ENCODE measurements at places on chromosomes 2 and 18. TPM values are rescaled to one million over a fixed set of nuclear protein-coding genes. Genes with fewer than 3 reads are reported as not detected.

The MPP4 gene
- 1.3 TPM for total RNA-seq

The NCKAP5 gene
- 10.0 TPM for total RNA-seq

The POTEC gene
- not detected for total RNA-seq

The ACOXL gene
- total RNA-seq, result not detected

The SCN2A gene
- not detected for total RNA-seq

The OTX1 gene
- 0.58 TPM for total RNA-seq

- no peak for DNase-seq
Observed at GRCh38 chr18:47531717-47532116, 280.3 kb upstream of the SKOR2 start.

- no peak for DNase-seq
Observed at GRCh38 chr2:120629241-120629895, 106.3 kb upstream of the GLI2 start.

- DNase-seq, result peak; percentile 59
Observed at GRCh38 chr2:33219850-33220275, 256.6 kb upstream of the RASGRP3 start.

GRCh38 chr2:197847651-197848401 is 43.4 kb downstream of the PLCL1 start:
- no peak for DNase-seq

GRCh38 chr18:13577781-13578180 is 148.6 kb downstream of the FAM210A start:
- DNase-seq, result no peak

DNA sequence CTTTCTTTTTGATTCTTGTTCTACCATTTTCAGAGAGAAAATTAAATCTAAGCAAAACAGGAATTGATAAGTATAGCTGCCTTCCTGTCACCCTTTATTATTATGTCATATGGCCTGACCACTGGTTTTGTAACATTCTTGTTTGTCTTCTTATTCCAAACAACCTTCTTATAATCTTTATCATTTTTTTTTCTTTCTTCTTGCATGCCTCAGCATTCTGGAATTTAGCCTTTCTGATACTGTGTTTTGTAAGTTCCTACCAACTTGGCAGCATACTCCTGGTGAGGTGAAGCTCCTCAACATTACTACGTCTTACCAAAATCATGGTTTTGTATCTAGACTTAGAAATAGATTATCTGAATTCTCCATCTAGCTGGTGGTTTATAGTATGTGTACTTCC is 199.2 kb downstream of the CAMKMT start:
- DNase-seq, result no peak

DNA sequence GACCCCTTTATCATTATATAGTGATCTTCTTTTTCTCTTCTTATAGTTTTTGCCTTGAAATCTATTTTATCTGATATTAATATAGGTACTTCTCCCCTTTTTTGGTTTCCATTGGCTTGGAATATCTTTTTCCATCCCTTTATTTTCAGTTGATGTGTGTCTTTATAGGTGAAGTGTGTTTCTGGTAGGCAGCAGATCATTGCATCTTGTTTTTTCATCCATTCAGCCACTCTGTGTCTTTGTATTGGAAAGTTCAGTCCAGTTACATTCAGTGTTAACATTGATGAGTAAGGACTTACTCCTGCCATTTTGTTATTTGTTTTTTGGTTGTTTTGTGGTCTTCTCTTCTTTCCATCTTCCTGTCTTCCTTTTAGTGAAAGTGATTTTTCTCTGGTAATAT is 133.4 kb downstream of the DIS3L2 start:
- DNase-seq, result no peak

DNA sequence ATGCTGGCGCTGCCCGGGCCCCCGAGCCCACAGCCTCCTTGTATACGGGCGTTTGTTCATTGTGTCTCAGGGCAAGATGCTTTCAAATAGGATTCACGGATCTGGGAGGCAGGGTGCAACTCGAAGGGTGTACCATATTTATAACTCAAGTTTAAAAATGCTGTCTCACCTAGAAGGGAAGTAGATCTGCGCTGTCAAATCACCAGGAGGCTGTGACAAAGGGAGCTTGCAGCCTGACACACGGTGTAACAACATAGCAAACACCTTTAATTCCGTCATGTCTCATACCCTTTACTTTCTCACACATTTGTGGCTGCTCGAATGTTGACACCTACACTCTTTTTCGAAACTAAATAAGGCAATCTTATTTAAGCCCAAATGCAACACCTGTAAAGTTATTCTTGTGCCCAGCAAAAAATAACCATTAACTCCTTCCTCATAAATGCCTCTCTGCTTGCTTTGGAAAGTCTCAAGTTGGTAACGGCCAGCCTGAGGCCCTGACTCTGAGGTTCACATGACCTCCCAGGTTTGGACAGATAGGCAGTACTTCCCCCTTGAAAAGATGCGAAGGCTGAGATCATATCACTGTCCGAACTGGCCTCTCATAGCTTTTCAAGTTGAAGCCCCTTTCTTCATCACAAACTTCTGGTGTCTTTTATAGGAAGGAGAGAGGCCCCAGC is 11.6 kb downstream of the ZEB2 start:
- DNase-seq, result no peak

DNA sequence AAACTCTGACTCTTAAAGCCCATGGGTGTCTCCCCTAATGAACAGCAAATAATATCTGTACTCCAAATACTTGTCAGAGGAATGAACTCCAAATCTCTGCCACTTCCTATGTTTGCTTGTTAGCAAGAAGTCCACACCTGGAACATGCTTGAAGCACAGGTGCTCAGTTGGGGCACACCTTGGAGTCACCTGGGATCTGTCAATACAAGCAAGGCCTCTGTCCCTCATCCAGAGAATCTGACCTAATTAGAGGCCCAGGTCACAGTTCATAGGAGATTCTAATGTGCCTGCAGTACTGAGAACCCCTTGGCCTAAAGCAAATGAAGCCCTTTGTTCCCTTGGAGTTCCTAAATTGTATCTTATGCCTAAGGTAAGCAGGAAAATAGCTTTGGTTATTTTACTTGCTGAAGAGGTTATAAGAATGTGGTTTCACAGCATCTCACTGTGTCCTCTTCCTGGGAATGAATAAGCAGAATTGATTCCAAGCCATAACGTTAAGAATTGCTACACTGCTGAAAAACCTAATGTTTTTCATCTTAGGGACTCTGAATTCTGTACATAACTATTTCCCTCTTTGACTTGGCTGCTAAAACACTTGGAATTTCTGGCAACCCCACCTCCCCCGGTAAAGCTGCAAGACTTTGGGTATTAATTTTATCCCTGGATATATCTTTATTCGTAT is 113.4 kb downstream of the PIEZO2 start:
- DNase-seq, result no peak

Data from NCI-H460 (cell line).